ENCODE measurements at places on chromosomes 1 and 21.

DNA sequence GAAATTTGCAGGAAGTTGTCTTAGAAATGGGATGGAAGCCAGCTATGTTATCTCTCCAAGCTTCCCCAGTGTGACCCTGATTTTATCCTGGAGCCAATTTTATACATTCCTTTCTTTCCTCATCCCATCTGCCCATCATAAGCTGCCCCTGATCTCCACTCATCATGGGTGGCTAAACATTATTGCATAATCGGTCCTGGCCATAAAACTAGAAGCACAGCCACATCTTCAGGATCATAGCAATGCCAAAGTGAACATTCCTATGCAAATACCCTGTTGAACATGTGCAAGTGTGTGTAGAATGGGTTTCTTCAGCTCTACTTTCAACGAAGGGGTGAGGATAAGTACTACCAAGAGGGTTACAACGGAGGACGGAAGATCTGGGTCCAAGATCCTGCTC, 50.6 kb upstream of the COG2 start:
- DNase-seq, result no peak

GRCh38 chr1:12112711-12113161, 49.6 kb downstream of the TNFRSF8 start:
- DNase-seq, result no peak

GRCh38 chr1:54479841-54480524, 68.0 kb upstream of the ACOT11 start:
- DNase-seq, result no peak

DNA sequence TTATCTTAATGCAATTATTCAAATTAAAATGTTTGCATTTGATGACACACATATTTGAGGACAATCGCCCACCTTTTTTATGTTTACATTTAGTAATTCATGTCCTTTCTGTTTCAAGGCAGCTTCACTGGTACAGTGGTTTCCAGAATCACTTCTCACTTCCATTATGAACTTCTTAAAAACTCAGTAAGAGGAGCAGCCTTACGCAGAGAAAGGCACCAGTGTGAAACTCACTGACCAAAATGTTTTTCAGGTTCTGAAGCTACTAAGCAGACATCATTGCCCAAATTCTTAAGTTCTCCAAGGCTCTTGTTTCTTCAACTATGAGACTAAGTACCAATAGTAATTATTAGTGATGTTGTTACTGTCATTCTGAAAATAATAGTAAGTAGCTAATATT, 353.1 kb upstream of the CXADR start:
- DNase-seq, result no peak

DNA sequence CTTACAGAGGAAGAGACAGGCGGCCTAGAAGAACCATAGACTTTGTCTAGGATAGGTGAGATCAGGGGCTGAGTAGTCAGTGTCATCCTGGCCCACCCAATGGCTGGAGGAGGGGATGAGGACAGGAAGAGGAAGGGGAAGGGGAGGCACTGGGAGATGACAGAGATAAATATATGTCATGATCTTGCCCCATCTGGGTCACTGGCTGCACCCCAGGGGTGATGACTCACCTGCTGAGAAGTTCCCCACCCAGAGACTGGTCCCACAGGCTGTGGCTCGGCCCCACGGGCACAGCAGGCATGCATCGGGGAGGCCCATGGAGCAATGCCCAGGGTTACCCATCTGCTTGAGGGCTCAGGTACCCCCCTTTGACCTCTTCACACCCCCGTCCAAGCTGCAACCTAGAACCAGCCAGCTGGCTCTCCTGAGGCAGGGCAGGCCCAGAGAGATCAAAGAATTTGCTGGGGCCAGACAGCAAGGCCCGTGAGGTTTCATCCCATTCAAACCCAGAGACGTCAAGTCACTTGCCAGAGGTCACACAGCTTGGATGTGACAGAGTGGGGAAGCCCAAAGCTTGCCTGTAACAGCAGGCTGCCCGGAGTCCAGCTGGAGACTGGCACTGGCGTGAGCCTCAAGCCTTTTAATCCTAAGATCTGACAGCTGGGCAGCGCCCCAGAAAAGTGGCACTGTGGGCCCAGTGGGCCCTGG, 34.7 kb upstream of the CASZ1 start:
- DNase-seq, result no peak

GRCh38 chr1:155125946-155126555, 1.6 kb upstream of the EFNA1 start:
- DNase-seq, result peak; percentile 68

GRCh38 chr1:190098756-190099155, 378.9 kb downstream of the BRINP3 start:
- peak; percentile 67 for DNase-seq

- no peak for DNase-seq
Measured at GRCh38 chr1:68206848-68207689, 25.3 kb downstream of the WLS start.

GRCh38 chr1:86527306-86527705, 19.6 kb upstream of the CLCA4 start:
- no peak for DNase-seq

- peak; percentile 62 for DNase-seq
Measured at GRCh38 chr1:83849191-83850061, 149.5 kb downstream of the TTLL7 start.

DNA sequence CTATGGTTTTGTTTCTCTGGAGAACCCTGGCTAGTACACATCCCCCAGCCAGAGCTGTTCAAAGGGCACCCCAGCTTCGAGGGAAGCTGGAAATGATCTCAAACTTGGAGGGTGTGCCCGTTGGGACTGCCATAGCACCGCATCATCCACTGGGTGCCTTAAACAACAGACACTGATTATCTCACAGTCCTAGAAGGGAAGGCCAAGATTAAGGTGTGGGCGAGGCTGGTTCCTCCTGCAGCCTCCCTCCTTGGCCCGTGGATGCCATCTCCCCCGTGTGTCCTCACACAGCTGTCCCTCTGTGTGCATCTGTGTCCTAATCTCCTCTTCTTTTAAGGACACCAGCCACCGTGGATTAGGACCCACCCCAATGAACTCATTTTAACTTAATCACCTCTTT, 4.2 kb upstream of the IBA57 start:
- DNase-seq, result no peak

DNA sequence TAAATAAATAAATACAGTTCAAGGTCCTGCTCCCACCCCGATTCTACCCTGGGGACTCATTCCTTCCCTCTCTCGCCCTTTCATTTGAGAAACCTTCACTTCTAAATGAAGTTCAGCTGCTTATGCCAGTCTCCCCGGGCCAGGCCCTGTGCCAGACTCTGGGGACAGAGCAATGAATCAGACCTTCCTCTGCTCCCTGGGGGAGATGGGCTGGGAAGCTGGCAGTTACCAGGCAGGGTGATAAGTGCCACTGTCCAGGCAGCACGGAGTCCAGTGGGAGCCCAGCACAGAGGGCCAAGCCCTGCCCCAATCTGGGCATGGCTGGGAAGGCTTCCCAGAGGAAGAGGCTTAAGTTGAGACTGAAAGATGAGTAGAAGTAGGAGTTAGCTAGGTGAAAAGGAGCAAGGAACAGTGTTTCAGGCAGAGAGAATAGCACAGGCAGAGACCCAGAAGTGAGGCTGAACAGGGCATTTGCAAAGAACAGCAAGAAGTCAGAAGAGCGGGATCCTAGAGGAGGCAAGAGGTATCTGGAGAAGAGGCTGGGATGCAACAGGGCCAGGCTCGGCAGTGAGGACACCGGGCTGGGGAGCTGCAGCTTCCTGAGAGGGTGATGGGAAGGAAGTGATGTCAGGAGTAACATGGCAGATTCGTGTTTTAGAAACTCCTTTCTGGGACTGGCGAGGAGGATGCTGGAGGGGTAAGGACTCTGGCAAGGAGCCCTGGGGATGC, 13.5 kb downstream of the KCNQ4 start:
- no peak for DNase-seq

DNA sequence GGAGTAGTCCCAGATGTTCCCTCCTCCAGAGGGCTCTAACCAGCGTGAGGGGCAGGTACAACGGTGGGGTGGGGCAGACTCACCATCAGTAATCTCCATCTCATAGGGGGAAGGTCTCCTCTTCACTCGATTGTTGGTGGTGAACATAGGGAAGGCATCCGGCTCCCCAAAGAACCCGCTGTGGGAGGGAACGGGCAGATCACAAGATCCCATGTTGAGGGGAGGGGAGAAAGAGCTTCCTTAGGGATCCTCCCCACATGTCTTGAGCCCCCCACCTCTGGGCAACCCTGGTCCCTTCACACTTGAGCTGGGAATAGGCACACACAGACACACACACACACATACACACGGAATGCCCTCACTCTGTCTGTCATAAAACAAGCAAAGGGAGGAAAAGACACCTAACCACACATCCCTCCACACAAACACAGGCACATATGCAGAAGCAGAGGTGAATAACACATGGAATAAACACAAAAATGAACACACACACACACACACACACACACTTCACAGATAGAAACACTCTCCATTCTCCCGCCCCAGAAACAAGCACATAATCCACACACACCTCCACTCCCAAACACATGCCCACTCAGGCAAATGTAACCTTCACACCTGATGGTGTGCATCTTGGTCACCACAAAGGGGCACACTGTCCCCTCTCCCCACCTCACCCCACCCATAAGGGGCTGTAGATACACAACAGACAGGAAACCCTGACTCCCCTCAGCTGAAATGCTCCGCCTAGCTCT, 7.9 kb downstream of the TAL1 start:
- no peak for DNase-seq

DNA sequence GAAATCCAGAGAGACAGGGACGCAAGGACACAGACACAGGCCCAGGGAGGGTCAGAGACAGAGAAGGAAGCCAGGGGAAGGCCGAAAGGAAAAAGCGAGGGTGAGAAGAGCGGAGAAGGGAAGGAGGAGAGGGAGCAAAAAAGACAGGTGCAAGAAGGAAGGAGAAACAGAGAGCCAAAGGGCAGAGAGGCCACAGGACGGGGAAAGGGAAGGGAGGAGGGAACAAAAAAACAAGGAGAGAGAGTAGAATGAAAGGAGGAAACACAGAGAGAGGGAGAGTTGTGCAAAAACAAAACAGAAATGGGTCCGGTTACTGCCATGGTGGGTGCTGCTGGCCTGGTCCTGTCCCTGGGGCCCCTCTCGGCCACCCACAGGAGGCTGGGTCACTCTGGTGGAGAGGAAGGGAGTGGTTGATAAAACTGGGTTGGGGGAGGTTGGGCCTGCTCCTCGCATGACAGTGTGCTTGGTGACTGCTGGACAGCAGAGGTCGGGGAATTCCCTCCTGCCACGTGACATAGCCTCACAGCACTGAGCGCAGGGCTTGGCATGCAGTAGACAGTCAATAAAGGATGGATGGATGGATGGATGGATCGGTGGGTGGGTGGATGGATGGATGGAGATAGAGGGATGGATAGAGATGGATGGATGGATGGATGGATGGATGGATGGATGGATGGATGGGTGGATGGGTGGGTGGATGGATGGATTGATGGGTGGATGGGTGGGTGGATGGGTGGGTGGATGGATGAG, 64.8 kb downstream of the RAP1GAP start:
- DNase-seq, result no peak

DNA sequence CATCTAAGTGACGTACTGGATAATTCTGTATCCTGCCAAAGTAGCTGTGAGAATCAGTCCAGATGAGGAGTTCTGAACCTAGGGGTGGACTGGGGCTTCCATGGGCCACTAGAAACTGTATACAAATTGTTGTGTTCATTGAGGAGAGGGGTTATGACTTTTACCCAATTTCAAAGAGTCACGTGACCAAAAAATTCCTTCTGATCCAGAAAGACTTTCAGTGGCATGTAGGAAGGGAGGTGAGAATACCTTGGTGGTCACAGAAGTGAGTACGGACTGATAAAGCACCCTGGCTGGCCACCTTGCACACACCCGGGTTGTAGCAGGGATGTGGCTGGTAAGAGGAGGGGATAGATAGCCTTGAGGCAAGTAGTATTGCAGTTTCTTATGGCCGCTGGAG, 60.4 kb downstream of the BCAR3 start:
- DNase-seq, result no peak

- no peak for DNase-seq
Measured at GRCh38 chr1:209107535-209107934, 476.0 kb upstream of the CAMK1G start.

- DNase-seq, result peak; percentile 54
Measured at GRCh38 chr1:27662707-27663393, 9.1 kb downstream of the IFI6 start.

GRCh38 chr1:50851034-50851433, 109.0 kb downstream of the FAF1 start:
- DNase-seq, result no peak

- DNase-seq, result no peak
Measured at GRCh38 chr1:194045416-194045815, 859.0 kb upstream of the B3GALT2 start.

GRCh38 chr1:225449261-225449660, 21.4 kb upstream of the LBR start:
- no peak for DNase-seq

DNA sequence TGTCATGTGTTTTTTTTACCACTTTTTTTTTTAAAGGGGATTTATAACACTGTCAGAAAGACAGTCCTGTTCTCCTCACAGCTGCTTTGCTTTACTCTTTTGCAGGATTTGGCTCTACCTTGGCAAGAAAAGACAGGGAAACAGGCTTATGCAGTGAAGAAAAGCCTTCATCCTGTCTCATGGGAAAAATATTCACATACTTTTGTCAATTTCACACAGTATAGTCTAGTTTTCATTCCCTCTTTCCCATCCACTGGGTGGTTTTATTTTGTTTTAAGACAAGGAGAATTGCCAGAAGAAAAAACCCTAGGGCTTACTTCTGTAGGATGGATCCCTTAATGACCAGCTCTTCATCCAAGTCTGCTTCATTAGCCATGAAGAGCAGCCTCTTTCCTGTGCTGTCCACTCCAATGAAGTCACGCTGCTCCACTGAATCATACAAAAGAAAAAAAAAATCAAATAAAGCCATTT, 60.0 kb downstream of the EIF2B3 start:
- DNase-seq, result no peak

DNA sequence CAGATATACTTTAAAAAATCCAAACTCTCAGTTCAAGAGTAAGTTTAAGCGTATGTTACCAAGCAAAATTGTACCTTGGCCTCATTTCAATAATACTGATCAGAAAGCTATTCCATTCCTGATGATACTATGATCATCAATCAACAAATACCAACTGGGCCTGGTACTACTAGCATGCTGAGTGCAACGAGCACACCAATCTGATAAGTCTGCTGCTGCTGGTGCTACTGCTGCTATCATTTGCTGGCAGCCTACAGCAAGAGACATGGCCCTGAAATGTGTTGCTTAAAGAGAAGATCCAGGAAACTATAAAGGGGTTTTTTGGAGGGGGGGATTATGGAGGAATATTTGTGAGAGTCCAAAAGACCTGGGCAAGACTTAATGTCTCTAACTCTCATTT, 39.7 kb downstream of the NME7 start:
- DNase-seq, result no peak
